ENCODE measurements at places on chromosomes 5 and 9.

GRCh38 chr9:115686069-115686468 is 467.5 kb upstream of the PAPPA start:
- DNase-seq = no peak

- DNase-seq = no peak
These were observed 42.1 kb downstream of the GABRA1 start for GRCh38 chr5:161889971-161890370.

- DNase-seq = no peak
These were observed 49.4 kb upstream of the KCNMB1 start for GRCh38 chr5:170438581-170438980.

DNA sequence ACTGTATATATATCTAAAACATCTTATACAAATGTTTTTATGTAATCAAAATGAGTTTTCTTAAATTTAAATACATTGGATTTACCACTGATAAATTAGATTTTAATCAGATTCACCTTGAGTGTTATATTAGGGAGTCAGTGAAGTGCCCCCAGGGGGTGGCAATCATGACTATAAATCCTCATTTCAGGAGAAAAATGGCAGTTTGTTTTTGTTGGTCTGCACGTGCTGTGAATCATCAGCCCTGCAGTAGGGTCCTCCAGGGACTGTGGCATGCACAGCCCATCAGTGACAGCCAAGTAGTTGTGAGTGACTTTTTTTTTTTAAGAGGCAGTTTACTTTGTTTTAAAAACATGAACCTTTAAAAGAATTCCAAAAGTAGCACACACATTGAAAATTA is 65.2 kb downstream of the ZSWIM6 start:
- no peak for DNase-seq

DNA sequence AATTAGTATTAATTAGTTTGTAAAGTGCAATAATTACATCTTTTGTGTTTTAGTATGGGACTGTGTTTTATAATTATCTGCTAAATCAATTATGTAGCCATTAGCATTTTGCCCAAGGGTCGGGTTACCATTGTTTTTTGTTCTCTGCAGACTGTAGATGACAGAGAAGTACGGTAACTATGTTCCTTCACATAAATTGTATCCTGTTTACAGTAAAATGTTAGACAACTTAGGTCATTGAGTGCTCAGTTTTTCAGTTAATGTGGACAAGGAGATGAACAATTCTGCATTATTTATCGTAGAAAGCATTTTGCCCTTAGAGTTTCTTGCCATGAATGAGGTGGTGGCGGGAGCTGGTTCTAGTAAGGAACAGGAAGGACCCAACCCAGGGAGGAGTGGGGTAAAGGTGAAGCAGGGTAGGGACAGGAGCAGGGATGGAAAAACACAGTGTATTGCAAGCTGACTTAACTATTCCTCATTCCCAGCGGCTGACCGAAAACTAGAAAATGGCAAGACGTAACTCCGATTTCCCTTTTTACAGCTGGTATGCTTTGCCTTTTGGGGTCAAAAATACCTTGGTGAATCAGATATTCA is 243.7 kb upstream of the SLC24A2 start:
- no peak for DNase-seq

- DNase-seq = no peak
These were observed 212.6 kb downstream of the ARHGAP26 start for GRCh38 chr5:142982821-142983200.

GRCh38 chr5:144429405-144429804 is 258.7 kb downstream of the KCTD16 start:
- DNase-seq = no peak

Data from trophoblast cell (in vitro differentiated cells and primary cell).